ENCODE measurements at places on chromosomes 16 and 17. TPM values are rescaled to one million over a fixed set of nuclear protein-coding genes. Genes with fewer than 3 reads are reported as not detected.

The MYCBPAP gene
- 1.6 TPM for total RNA-seq

The CD300C gene
- total RNA-seq: not detected

The TNFSF13 gene
- 0.74 TPM for total RNA-seq

The IGFALS gene
- 0.09 TPM for total RNA-seq

The CACNG1 gene
- total RNA-seq: not detected

The C17orf107 gene
- 4.3 TPM for total RNA-seq

The CHST5 gene
- not detected for total RNA-seq

The SPATA33 gene
- total RNA-seq: 1.3 TPM

The ENPP7 gene
- not detected for total RNA-seq

The KATNIP gene
- 18.8 TPM for total RNA-seq

The TEX19 gene
- under 0.01 TPM for total RNA-seq

The ACE gene
- total RNA-seq: 7.6 TPM

The UNC119 gene
- 24.7 TPM for total RNA-seq

The KCNH4 gene
- not detected for total RNA-seq

The CD300LB gene
- total RNA-seq: not detected

The MTHFSD gene
- 13.1 TPM for total RNA-seq

The ANKFN1 gene
- total RNA-seq: 0.14 TPM
